ENCODE measurements at places on chromosomes 16 and 17.

DNA sequence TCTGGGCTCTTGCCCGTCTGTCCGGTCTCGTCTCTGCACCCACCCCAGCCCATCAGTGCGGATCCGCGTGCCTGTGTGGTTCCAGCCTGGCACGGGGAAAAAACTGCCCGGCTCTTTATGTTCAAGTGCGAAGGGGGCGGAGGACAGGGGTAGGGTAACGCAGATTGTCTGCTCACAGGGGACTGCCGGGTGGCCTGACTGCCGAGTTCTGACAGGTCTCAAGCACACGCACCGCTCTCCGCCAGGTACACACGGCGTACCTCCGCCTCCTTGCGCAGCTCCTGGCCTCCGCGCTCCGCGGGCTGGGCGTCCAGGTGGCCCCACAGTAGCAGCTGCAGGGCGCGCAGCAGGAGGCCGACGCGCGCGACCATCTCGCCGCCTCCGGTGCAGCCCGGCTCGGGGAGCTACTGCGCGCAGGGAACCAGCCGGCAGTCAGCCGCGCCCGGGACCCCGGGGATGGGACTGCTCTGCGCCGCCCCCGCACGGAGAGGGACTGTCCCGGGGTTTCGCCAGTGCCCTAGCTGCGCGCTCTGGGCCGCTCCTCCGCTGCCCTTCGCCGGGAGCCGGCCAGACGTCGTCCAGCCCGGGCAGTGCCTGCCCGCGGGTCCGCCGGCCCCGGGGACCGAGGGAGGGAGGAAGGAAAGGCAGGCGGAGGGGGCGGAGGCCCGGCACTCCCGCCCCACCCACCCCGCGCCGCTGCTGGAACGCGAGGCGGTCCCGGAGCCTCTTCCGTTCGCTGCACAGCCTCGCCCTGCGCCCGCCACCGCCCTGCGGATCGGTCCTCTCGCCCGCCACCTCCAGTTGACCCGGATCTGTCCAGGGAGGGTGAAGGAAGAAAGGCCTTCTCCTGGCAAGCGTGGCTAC, at the start of gene MMP28:
MMP28 (minus strand) TSS at position 635 of the 864 bp plus-strand sequence; CDS start at position 371, 264 bp downstream.
- no peak for DNase-seq

DNA sequence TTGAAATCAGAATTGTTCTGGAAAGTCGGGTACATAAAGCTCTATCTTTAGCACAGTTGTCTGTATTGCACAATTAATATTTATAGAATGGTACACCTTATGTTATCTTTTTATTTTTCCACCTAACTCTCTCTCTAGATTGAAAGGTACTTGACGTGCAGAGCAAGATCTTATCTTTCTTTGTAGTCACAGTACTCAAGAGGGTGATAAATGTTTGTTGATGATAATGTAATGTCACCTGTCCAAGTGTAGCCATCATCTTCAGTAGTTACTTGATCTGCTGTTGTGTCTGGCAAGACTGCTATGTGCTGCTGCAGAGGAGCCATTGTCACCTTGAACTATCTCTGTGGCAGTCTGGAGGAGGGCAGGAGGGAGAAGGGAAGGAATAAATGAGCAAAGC, 5.3 kb downstream of the HMOX2 start:
- no peak for DNase-seq

DNA sequence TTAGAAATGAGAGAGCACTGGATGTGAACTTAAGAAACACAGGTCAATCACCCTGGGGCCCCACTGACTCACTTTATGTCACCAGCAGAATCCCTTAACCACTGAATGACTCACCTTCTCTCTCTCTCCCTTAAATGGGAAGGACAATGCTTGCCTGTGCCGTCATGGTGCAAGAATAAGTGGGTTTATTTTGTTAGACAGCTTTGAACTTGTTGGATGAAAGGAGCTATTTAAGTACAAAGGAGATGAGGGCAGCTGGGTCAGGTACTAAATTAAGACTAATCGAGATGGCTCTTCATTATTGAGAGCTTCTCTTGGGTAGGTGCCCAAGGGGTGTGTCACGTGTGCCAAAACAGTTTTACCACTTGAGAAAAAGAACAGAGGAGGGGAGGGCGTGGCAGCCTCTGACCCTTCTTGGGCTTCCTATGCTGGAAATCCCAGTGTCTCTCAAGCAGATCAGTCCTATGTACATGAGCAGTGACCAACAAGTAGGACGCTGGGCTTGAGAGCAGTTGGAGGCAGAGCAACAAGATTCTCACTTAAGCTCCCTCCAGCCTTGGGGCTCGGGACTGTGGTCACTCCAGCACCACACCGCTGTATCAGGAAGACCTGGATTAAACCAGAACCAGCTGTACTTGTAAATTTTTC, 6.7 kb upstream of the KRT31 start:
- no peak for DNase-seq

GRCh38 chr16:984736-985636, 3.4 kb downstream of the SOX8 start:
- no peak for DNase-seq

GRCh38 chr17:72321896-72322295, 201.1 kb downstream of the SOX9 start:
- DNase-seq: no peak

GRCh38 chr17:78893684-78894083, 9.3 kb downstream of the CEP295NL start:
- DNase-seq: no peak

- DNase-seq: no peak
Measured at GRCh38 chr17:3796110-3796821, 4.7 kb downstream of the ITGAE start.

GRCh38 chr16:72475688-72476087, 303.7 kb upstream of the PMFBP1 start:
- no peak for DNase-seq

DNA sequence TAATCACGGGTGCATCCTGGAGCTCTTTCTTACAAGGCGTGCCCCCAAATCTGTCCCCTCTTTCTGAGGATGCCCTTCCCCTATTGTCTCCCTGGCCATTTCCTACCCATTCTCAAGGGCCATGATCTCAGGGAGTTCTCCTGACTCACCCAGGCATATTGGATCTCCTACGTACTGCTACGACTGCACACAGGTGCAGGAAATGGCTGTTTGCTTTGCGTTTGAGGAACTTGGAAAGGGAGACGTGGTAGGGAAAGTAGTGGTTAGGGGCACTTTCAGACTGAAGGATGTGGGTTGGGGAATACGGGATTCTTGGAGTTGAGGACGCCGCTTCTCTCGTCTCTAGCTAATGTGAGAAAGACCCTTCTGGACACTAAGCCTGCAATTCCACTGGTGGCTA, 18.7 kb upstream of the MEOX1 start:
- DNase-seq: no peak

DNA sequence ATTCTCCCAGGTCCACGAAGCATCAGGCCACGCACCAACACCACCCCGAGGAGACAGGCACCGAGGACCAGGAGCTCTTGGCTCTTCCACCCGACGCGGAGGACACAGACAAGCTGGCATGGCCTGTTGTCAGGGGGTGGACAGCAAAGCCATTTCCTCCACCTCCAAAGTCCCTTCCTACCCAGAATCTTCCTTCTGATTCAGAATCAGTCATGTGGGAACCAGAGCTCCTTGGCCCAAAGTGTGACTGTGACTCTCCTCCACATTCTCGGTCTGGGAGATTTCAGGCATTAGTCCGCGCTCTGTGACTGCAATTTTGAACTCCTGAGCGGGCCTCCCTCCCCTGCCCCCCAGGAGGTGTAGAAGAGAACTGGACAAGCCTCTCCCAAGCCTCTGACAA, 9.2 kb downstream of the DNAH17 start:
- no peak for DNase-seq

DNA sequence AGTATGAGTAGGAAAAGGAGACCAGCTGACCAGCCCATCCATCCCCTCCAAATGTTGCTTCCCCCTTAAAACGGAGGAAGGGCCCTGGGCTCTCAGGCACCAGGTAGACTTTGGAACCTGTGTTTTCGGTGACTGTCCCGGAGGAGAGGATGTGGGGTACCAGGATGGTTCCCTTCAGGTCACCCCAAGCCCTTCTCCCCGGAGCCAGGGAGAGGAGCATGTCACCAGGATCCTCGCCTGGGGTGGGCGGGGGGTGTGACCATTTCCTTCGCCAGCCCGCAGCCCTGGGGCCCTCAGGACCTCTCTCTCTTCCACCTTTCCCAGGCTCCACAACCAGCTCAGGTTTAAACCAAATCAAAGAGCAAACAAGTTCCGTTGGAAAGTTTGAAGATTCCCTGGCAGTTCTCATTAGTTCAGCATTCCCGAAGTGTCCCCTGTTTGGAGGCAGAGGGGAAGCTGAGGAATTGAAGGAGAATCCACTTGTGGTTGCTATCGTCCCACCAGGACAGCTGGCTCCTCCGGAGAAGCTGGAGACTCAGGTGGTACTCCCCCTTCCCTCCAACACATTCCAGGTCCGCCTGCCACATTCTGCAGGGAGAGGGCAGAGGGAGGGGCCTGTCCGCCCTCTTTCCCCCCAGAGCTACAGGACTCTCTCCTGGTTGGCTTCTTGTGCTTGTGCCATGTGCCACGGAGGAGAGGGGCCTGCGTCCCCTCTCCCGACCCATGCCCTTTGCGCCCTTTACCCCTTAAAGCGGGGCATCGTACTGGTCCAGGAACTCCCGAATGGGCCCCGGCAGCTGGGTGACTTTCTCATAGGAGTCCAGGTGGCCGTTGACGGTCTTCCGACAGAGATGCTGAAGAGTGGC, 2.0 kb downstream of the SOCS3 start:
- no peak for DNase-seq

DNA sequence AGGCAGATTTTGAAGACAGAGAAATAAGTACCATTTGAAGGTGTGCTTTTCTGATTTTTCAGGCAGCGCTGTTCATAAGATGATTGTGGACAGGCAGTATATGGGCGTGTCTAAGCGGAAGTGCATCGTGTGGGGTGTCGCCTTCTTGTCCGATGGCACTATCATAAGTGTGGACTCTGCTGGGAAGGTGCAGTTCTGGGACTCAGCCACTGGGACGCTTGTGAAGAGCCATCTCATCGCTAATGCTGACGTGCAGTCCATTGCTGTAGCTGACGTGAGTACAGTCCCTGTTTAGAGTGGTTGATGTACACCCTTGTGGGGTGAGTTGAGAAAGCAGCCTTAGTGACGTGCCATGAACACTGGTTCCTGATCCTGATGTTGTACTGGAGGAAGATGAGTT, 10.7 kb downstream of the UTP4 start:
- DNase-seq: no peak

GRCh38 chr16:12160815-12161550, 184.4 kb downstream of the SNX29 start:
- DNase-seq: no peak

- DNase-seq: no peak
Measured at GRCh38 chr17:32490101-32490482, 3.3 kb downstream of the CDK5R1 start.

GRCh38 chr16:79348521-79349306, 251.8 kb downstream of the MAF start:
- no peak for DNase-seq

GRCh38 chr17:34146440-34147043, 108.5 kb upstream of the CCL2 start:
- no peak for DNase-seq

All from omental fat pad (tissue), 4 donors.